ENCODE measurements at places on chromosomes 7 and 10.

DNA sequence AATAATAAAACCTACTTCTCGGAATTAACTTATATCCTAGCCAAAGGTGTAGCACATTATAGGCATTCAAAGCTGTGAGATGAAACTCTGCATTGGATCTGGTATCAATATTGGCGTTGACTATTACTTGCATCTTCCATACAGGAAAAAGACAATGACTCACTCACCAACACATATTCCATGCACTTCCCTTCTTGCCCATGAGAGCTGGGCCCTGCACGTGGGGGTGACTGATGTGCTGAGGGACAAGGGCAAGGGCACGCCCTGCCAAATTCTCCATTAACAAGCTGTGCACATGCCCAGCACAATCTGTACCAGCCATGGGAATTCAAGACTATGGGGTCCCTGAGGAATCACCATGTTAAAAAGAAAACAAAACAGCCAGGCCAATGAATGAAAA, 188.1 kb upstream of the PDE1C start:
- DNase-seq = no peak

- peak; percentile 73 for DNase-seq
Measured at GRCh38 chr7:16660702-16661464, 14.9 kb downstream of the BZW2 start.

GRCh38 chr7:69932034-69932628, 333.9 kb downstream of the AUTS2 start:
- DNase-seq = peak; percentile 7

GRCh38 chr7:157335236-157335635, 1.6 kb upstream of the DNAJB6 start:
- peak; percentile 24 for DNase-seq

DNA sequence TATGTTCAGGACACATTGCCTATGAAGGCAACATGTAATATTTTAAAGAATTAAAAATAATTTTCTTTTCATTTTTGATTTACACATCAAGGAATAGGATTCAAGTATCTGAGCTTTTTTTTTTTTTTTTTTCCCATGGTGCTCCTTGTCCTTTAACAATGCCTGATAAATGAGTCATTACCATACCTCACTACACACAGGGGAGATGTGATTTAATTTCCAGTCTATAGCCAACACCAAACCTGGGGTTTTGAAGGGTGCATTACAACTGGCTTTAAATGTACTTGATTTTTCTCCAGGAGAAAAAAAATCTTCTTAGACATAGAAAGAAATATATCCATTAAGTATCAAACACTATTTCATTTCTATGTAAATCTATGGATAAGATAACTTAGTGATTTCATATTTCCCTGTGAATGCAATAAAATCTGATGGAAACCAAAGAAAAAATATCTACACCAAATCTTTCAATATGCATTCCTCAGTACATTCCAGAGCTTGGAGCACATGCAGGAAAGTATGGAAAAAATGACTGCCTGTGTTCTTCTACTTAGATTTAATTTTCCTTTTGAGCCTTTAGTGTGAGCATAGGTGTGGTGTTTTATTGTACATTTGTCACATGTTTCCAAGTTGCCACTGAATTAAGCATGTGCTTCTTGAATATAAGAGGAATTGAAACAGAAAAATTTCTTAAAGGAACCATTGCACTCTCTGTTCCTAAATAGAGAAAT, 204.8 kb upstream of the MEOX2 start:
- peak; percentile 23 for DNase-seq

- DNase-seq = no peak
Measured at GRCh38 chr7:125878235-125878956, 948.8 kb upstream of the POT1 start.

GRCh38 chr10:119542988-119543813, 682 bp upstream of the RGS10 start:
- peak; percentile 53 for DNase-seq

DNA sequence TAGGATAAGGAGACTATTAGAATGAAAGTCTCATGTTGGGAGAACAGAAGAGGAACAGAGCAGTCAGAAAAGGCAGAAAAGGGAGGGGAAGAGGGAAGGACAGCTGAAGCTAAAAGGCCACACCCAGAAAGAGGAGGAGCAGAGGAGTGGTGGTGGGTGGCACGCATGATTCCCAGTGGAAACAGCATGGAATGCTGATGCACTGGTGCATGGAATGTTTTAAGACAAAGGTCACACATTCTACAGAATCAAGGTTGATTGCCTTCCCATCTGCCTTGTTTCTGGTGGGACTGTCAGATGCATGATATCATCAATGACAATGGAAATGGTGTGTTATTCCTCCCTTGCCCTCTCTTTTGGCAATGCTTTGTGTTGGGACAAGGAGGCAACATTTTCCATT, 285.4 kb upstream of the MKI67 start:
- DNase-seq = no peak

DNA sequence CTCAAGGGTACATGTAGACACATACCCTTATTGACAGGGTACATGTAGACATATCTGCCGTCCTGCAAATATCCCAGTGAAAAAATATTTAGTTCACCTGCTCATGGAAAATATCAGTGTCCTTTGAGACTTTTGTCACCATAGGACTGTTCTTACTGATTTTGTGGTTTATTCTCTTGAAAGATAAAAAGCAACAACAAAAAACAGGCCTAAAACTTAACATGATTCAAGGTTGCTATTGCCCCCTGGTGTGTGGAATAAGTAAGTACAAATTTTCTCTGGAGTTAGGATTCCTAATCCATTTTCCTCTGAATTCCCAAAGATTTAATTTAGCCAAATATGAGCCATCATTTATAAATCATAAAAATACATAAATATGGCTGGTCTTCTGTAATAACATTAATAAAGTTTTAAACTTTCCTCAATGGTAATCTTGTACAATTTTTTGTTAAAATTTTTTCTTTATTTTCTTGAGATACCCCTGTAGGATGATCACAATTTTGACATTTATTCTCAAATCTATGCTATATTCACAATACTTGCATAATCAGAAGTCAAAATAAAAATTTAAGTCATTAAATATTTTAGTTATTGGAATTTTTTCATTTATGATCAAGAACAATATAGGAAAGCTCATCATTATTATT, 741.4 kb upstream of the POT1 start:
- peak; percentile 29 for DNase-seq

DNA sequence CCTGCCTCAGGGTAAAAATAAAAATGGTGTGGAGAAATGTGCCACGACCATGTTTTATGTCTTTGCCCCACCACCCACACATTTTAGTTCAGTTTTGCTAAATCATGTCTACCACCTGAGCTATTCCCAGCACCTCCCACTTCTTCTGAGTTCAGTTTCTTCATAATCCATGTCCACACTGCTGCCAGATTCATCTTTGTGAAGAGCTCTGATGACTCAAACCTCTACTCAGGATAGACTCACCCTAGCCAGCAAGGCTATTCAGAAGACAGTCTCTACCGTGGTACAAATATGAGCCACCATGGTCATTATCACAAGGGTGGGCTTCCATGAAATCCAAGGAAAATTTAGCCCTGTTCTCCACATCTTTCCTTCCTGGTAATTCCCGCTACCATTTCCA, 231.1 kb upstream of the PRKCQ start:
- DNase-seq = no peak

- DNase-seq = no peak
Measured at GRCh38 chr7:106613848-106614560, 47.0 kb downstream of the CCDC71L start.

- DNase-seq = no peak
Measured at GRCh38 chr10:80259405-80259871, 30.0 kb downstream of the MAT1A start.

GRCh38 chr7:98836811-98837629, 32.8 kb downstream of the TMEM130 start:
- DNase-seq = peak; percentile 9

DNA sequence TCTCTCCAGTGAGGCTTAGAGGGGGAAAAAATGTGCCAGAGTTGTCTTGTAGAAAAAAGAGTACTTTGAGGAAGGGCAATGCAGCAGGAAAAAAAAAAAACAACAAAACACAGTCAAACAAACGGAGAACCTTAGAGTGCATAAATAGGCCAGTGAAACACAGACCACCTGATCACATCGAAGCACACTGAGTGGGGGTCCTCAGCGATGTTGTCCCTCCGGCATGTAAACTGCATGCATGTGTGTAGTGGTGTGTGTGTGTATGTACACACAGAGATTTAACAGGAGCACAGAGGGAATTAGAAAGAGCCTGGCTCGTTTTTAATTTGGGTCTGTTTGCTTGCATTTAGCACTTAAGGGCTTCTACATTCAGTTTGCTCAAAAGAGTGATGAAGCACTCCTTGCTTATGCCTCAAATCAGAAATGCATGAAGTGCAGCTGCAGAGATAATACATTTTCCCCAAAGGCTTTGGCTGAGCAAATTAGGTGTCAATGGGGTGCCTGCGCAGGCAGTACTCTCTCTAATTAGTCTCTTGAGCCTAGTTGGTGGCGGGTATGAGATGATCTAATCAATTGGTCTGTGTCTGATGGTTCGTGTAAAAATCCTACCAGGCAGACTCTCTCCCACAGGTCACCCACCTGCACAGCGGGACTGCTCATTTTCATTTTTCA, 62.7 kb upstream of the FZD1 start:
- no peak for DNase-seq

DNA sequence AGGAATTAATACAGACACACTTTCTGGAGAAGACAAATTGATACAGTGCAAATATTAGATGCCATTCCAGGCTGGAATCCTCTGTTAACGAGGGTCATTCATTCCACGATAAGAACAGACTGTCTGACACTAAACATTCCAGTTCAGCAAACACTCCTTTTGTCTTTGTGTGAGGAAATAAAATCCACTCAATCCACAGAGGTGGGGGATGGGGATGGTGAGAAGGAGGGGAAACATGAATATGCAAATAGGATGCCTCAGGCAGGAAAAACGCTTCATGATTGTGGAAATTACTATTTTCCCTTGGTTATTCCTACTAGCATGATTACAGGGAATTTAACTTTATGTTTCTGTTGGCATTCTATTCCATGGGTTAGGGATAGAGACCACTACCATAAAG, 196.9 kb upstream of the CDCA7L start:
- DNase-seq = no peak

GRCh38 chr7:44665531-44666213, 59.2 kb downstream of the OGDH start:
- no peak for DNase-seq

- no peak for DNase-seq
Measured at GRCh38 chr10:48901319-48901718, 38.3 kb downstream of the LRRC18 start.

- DNase-seq = no peak
Measured at GRCh38 chr10:29728541-29729049, 93.8 kb upstream of the SVIL start.

GRCh38 chr7:101250324-101250723, 5.4 kb upstream of the FIS1 start:
- DNase-seq = no peak

DNA sequence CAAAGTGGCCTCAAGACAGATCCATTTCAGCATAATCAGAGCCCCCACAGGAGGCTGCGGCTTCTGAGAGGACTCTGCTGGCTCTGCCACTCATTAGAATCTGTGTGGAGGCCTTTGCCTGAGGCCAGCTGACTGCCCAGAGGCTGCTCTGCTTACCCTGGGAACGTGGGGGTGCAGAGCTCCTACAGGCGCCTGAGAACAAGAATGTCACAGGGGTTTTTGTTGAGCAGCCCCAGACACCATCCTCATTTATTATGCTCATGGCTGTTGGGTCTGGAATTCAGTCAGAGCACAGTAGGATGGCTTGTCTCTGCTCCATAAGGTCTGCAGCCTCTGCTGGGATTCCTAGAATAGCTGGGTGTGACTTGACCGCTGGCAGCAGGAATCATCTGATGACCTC, 101.8 kb upstream of the GDF10 start:
- no peak for DNase-seq

- peak; percentile 83 for DNase-seq
Measured at GRCh38 chr7:20290505-20291111, 40.1 kb upstream of the ITGB8 start.

DNA sequence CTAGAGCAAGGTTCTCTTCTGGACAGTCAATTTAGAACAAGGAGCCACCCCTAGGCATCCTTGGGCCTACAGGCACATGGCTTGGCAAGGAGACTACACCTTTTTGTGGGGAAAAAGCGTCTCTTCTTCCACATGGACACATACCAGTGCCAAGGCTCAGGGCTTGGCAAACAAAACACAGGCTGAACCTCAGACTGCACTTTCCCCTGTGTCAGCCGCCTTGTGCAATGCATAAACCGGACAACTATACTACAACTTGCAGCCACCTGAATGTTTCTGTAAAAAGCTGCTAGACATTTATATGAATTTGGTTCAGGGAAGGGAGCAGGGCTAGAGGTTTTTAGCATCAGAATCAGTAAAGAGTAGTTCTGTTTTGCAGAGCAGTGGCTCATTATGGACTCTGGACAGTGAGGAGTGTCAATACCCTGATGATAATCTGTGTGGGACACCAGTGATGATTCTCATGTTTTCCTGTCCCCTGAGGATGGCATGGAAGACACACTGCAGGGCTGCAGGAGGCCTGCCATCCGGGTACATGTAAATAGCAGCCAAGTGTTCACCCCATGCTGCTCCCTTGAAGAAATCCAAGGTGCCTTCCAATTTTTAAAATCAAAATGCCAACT, 118.9 kb downstream of the GATA3 start:
- no peak for DNase-seq

- DNase-seq = no peak
Measured at GRCh38 chr10:49226594-49226993, 38.4 kb upstream of the TMEM273 start.

GRCh38 chr10:8133146-8133545, 78.7 kb downstream of the GATA3 start:
- DNase-seq = peak; percentile 52

DNA sequence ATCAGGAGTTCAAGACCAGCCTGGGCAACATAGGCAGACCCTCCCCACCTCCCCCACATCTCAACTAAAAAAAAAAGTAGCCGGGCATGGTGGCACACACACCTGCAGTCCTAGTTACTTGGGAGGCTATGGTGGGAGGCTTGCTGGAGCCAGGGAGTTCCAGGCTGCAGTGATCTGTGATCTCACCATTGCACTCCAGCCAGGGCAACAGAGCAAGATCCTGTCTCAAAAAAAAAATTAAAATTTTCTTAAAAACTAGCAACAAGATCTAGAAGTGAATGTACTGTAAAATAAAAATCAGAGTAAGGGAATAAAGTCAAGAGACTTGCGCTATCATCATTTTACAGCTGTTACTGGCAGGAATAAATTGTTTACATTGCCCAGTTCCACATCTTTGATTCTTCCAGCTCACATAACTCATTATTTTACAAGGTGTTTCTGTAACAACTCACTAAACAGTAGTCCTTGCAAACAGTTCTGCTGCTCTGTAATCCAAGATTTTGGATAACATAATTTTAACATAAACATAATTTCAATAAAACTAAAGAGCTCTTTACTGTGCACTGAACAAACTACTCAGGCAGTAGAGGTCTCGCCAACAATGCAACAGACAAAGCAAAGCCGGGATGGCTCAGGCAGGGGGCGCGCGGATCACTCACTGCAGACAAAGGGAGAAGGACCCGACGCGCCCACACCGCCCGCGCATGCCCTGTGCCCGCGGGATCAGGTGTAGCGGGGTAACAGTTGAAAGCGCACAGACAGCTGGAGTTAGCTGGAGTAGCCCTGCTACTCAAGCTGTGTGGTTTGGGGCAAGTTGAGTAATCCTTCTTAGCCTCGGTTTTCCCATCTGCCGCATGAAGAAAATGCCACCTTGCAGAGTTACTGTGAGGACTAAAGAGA, 73.3 kb upstream of the NFE2L3 start:
- DNase-seq = peak; percentile 58
